ENCODE measurements at places on chromosomes 1 and 21.

- no peak for DNase-seq
Measured at GRCh38 chr1:198174297-198174696, 17.5 kb downstream of the NEK7 start.

GRCh38 chr1:15148941-15149340, 4.6 kb upstream of the TMEM51 start:
- DNase-seq = no peak

GRCh38 chr1:5748286-5749225, 243.7 kb downstream of the NPHP4 start:
- DNase-seq = no peak

DNA sequence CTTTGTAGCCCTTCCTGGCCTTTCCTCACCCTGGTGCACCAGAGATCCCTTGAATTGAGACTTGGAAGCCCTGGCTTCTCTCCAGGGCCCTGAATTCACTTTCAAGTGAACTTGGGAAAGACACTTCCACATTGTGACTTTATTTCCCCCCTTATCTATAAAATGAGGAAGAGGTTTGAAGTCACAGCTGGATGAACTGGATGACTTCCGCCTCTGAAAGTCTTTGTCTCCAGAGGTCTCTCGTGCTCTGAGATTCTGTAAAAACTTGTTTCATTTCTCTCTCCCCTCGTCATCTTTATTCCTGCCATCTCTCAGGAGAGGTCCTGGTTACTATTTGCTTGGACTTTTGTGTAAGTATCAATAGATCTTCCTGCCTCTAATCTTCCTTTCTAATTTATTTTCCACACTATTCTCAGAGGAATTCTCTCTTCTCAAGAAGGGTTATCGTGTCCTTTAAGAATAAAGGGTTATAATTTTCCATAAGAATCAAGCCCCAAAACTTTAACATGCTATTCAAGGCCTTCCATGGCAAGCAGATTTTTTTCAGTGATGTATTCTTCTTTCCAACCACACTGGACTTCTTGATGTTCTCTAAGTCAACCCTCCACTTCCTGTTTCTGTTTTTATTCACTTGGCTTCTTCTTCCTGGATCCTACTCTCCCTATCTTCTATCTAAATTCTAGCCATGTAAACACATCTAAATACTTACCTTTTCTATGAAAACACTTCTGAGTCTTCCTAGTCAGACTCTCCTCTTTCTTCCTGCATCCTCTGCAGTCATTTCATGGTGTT, 6.5 kb upstream of the RPTN start:
- no peak for DNase-seq

DNA sequence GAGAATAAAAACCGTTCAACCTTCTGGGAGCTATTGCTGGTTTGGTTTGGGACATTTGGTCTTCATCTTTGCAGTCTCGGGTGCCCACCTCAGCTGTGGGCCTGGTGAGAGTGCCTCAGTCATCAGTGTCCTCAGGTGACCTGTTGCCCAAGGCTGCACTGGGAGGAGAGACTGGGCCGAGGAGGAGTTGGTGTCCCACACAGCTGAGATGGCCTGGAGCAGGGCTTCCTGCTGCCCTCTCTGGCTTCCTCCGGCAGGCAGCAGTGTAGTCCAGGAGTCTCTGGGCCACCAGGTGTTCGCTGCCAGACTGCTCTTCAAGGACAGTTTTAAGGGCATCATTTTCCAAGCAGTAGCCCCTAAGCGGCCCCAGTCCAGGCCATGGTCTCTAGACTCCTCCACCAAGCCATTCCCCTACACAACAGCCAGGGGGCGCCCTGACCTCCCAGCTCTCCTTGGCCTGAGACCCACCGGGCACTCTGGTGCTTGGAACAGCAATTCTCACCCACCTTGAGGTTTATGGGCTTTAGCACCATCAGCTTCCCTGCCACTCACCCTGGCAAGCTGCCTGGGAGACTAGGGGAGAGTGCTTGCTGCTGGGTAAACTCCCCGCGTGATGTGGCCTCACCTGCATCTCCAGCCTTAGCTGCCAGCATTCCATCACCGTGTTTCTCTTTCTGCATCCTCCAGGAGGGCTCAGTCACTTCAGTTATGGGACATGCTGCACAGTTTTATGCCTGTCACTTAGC, 9.1 kb upstream of the SYTL1 start:
- no peak for DNase-seq

DNA sequence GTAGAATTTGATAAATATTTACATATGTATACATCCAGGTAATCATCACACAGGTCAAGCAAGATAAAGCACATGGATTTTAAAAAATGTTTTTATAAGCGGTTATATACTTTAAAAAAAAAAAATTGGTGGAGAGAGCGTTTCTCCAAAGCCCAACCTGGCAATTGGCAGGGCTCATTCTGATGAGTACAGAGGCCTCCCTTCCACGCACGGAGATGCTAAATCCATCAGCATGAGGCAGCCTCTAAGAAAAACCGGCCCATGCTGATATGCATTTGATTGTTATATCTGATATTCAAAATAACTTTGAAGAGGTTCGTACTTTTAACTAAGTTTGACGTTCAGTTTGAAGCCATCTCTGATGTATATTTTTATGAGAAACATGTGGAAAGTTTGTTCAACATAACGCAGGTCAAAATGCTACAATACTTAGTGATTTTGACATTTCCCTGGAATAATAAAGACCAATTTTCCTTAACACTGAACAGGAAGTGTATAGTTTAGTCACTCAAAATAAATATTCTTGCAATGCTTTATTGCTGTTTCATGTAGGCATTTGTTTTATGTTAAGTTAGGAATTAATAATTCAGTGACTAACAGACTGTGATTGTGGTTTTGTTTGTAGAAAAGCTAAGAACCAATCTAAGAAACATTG, 151.7 kb downstream of the NR5A2 start:
- DNase-seq = no peak

DNA sequence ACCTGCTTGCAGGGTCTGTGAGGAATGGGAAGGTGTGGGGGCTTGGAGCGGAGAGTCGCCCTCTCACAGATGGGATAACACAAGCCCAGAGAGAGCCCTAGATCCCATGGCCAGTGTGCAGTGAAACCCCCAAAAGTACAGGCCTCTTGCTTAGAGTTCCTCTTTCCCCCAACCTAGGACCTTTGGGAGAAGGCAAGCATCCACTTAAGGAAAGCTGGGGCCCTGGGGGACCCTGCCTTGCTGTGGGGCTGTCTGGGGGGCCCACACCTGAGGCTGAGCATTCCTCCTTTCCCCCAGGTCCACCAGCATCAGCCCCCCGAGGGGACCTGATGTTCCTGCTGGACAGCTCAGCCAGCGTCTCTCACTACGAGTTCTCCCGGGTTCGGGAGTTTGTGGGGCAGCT, 1.1 kb downstream of the VWA1 start:
- DNase-seq = no peak

DNA sequence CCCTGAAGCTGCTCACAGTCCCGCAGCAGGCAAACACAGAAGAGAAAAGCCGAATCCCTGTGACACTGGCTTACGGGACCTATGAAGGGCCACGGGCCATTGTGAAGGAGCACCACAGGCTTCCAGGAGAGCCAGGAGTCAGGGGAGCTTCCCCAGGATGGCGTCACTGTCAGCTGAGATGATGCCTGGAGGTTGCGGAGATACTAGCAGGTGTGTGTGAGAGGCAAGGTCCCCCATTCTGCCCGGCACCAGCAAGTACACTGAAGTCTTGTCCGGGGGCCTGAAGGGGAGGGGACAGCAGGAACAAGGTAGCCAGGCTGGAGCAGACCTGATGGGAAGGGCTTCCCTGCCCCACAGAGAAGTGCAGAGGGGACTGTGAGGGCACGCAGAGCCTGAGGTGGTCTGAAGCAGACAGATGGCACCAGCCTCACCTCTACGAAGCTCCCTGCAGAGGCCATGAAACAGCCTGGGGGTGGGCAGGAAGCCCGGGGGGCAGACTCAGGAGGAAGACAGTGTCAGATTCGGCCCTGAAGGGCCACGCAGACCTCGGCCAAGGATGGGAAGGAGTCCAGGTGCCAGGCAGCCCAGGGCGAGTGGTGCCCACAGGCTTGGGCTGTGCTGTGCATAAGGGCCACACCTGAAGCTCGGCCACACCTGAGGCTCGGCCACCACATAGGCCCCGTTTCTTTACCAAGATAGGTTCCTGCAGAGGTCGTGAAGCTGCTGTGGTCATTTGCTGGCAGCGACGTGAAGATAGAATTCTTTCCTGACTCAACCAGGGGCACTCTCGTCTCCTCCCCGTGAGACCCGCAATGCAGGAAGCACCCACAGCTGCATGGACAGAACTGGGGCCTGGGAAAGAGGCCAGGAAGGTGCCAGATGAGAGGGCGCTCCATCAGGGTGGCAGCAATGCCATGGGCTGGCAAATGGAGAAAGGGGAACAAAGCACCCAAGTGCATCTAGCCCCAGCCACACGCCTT, 10.1 kb downstream of the TCP10L start:
- DNase-seq = no peak

- peak; percentile 62 for DNase-seq
Measured at GRCh38 chr1:39892601-39893595, 8.8 kb downstream of the MYCL start.

DNA sequence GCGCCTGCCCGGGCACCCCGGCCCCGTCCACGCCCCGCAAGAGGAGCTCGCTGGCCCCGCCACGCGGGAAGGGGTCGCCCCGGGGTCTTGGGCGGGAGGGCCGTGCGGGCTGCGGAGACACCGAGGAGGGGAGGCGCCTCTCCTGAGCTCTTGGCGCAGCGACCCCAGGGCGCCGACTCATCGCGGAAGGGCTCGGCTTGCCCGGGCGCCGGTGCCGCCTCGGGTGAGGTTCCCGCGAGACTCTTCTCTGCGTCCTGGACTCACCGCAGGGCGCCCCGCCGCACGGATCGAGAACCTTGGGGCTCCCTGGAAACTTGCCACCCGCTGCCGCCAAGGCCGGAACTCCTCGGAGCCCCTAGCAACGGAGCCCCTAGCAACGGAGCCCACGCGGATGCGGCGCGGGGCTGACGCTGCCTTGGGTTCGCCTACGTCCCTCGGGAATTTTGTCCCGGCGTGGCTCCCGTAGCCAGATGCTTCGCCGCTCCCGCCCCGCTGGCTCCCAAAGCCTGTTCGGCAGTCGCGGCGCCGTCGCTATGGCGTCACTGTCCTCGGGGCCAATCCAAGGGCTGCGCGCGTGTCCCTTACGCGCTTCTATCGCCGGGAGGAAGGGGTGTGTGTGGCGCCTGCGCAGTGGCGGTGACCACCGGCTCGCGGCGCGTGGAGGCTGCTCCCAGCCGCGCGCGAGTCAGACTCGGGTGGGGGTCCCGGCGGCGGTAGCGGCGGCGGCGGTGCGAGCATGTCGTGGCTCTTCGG, at the start of gene ATAD3A:
TSS of gene ATAD3A (plus strand) at position 630 of the 753 bp plus-strand sequence. CDS start at position 737, 107 bp downstream.
- peak; percentile 100 for DNase-seq

DNA sequence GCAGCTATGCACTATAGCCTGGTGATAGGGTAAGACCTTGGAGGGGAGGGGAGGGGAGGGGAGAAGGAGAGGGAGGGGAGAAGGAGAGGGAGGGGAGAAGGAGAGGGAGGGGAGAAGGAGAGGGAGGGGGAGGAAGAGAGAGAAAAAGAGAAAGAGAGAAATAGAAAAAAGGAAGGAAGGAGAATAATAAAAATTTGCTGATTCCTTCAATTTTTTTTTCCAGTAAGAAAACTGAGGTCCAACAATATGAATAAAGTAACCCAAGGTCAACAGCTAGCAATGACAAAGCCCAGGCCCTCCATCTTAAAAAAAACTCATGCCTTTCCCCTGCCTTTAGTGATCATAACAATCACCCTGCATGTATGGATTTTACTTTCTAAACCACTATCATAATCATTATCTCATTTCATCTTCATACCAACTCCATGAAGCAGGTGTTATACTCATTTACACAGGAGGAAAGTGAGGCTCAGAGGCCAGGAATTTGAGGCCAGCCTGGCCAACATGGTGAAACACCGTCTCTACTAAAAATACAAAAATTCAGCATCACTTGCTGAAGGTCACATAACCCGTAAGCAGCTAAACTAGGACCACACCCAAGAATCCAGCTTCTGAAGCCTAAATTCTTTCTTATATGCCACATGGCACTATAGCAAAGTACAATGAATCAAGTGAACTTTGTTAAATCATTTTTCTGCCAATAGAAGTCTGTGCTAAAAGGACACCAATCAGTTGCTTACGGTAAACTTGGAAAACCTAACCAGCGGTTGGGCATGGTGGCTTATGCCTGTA, 23.4 kb upstream of the BRDT start:
- DNase-seq = no peak

DNA sequence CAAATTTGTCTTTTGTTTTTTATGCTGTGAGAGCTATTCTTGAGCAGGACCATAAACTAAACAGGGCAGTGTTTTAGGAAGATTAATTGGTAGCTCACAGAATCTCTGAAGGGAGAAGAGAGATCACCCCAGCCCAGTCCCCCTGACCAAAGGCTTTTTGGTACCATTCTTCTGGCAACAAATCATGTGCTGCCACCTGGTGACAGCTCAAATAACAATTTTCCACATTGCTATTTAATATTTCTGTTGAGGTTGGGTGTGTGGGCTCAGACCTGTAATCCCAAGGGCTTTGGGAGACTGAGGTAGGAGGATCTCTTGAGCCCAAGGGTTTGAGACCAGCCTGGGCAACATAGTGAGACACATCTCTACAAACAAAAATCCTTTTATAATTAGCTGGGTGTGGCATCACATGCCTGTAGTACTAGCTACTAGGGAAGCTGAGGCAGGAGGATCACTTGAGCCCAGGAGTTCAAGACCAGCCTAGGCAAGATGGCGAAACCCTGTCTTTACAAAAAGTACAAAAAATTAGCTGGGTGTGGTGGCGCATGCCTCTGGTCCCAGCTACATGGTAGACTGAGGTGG, 2.2 kb upstream of the TESK2 start:
- peak; percentile 69 for DNase-seq

DNA sequence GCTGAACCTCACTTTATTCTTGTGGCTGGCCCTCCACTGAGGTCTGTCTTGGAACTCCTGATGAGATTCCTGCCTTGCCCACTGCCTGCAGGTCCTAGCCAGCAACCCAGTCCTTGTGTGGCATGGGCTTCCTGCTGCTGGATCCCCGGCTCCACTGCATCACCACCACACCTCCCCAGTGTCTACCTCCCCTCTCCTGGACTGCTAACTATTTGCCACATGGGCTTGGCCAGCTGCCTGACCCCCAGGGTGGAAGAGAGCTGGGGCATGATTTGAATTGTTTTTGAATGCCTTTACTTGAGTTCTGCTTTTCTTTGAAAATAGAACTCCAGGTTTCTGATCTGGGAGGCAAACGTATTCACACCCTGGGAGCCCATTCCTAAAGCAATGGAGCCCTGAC, 41.2 kb downstream of the SPAG17 start:
- no peak for DNase-seq

- no peak for DNase-seq
Measured at GRCh38 chr1:93475681-93476080, 27.8 kb downstream of the FNBP1L start.

- DNase-seq = no peak
Measured at GRCh38 chr1:39422614-39423013, 68.8 kb upstream of the BMP8A start.
